ENCODE measurements at places on chromosomes 4 and X. TPM values are rescaled to one million over a fixed set of nuclear protein-coding genes. Genes with fewer than 3 reads are reported as not detected.

HTR2C gene
- 0.09 TPM for total RNA-seq

DNA sequence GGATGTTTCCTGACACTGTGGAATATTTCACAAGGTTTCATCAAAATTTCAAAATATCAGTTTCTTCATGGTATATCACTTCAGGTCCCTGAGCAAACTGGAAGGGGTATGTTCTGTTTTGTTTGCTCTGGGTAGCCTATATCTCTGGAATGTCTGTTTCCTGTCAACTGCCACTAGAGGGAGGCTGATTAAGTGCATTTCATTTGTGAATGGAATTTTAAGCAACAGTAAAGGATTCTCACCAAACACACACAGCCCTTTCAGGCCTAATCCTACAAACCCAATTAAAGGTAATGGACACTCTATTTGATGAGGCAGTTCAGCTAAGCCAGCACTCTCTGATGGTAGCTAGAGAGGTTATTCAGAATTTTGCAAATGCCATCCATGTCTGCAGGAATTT lies 307.1 kb downstream of the TEX13A start:
- no peak for ATAC-seq

DUX4 gene
- 0.34 TPM for total RNA-seq

DNA sequence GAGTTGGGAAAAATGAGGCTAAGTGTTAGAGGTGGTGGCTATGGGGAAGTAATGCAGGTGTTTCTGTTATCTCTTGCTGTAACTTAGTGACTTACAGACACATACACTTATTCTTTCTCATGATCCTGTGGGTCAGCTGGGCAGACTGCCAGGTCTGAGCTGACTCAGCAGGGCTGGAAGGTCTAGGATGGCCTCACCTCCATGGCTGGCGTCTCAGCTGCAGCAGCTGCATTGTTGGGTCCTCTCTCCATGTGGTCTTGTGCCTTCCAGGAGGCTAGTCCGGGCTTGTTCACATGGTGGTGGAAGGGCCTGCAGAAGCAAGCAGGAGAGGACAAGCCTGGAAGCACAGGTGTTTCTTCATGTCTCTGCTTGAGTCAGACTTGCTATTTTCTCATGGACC lies 172.7 kb downstream of the NHS start:
- ATAC-seq, result peak; percentile 82

Measured in motor neuron (in vitro differentiated cells).